Stimulated activated CD4-positive, alpha-beta T cell treated with anti-CD3 and anti-CD28 coated beads, Interleukin-1b, Interleukin-23, amount 100 ng/mL, for 1 hour (primary cell): ENCODE measurements at places on chromosomes 7 and 10.

DNA sequence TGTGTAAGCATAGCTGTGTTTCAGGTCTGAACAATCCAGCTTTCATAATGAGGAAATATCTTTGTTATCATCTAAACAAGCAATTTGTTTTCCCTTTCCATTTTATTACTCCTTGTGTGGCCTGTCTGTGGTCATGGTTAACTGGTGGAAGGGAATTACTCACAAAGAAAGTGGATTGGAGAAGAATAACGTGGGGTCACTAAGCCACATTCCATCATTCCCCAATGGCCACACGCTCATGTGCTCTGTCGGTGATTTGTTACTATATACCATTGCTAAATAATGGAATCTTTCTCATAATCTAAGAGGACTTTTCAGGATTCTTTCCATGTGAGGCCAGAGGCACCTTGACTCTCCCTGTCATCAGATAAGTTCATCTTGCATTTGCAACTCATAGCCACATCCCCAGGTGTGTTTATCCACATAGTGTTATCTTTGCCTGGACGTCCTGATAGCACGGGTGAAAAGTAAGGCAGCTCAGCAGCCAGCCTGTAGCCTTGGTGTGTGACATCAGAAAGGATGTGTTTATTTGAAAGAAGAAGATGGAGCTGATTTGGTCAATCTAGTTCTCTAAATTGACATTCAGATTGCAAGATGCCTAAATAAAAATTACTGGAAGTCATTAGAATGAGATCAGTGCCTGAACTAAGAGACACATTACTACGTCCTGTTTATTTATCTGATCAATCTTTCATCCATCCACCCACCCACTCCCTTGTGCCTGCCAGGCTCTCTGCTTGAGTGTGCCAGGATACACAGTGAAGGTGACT, 128.9 kb downstream of the CELF2 start:
- DNase-seq: no peak

DNA sequence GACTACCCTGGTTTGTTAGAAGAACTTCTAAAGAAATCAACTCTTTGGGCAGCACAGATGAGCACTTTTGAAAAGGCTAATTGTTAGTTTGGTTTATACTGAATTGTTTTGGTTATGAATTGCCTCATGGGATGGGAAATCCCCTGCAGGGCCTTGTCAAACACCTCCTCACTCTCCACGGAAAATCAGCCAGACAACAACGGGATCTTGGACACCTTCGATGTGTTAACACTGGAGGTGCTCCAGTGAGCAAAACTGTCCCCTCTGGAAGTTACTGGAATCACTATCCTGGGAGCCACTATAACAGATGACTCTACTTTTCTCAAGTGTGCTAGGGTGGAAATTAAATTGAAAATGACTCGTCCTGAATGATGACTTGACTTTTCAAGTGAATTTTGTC, 38.7 kb downstream of the CDK6 start:
- DNase-seq: no peak

DNA sequence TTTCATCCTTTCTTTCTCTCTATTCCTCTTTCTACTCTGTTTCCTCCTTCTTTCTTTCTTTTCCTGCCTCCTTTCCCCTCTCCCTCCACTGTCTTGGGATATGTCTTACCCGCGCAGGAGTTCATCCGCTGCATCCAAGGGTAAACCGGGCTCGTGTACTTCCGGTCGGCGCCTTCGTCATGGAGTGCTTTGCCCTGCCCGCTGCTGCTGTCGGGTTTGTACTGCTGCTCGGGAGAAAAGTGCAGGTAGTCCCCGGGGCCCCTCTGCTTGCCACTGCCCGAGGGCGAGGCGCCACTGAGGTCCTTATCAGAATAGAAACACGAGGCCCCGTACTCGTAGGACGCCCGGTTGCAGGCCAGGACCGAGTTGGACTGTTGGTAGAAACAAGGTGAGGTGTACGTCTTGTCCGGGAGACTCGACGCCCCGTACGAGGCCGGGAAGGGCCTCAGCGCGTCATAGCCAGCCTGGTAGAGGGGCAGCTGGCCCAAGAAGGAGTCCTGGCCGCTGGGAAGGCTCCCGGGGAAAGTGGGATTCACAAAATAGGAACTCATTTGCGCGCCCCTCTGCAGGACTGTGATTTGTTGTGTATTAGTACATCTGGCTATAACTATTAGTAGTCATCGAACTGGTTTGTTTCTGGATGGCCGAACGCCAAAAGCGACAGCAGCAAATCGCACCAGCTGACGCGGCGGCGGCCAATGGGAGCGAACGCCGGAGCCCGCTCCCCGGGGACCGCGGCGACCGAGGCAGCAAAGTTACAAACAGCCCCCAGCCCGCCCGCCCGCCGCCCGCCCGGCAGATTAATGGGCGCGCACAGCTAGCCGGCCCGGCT, at the start of gene HOXA6:
Gene HOXA6, minus strand, starts transcription at position 576 of the 832 bp plus-strand sequence. Its CDS starts 25 bp downstream, at position 551.
- DNase-seq: no peak

- no peak for DNase-seq
Observed at GRCh38 chr10:30365278-30365677, 16.2 kb upstream of the MTPAP start.

DNA sequence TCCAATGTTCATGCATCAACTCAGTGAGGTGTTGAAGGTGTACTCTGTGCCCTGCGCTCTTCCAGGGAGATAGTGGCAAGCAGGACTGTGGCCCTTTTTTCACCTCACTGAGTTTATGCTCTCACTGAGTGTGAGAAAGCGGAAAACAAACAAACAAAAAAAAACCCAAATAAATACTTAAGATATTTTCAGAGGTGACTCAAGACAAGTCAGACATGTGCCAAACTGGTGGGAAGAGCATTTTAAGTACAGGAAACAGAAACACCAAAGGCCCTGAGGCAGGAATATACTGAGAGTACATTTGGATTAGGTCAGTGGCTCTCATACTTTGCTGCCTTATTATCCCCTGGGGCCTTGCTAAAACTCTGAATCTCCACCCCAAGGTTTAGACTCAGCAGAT, 111.9 kb upstream of the IGFBP3 start:
- no peak for DNase-seq

DNA sequence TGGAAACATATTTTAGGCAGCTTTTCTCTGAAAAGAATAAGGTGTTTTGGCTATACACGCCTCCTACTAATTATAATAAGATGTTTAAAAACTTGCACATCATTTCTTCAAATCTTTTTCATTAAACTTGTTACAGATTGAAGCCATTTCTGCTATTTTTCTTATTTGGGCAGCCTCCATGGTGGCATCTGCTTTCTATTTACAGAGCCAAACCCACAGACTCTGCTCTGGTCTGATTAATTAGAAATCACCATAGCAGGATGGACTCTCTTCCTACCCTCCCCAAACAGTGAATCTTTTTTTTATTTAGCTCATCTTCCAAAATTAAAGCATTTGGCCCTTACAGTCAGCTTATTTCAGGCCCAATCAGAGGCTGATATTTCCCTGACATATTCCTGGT, 85.7 kb upstream of the AOAH start:
- DNase-seq: no peak

DNA sequence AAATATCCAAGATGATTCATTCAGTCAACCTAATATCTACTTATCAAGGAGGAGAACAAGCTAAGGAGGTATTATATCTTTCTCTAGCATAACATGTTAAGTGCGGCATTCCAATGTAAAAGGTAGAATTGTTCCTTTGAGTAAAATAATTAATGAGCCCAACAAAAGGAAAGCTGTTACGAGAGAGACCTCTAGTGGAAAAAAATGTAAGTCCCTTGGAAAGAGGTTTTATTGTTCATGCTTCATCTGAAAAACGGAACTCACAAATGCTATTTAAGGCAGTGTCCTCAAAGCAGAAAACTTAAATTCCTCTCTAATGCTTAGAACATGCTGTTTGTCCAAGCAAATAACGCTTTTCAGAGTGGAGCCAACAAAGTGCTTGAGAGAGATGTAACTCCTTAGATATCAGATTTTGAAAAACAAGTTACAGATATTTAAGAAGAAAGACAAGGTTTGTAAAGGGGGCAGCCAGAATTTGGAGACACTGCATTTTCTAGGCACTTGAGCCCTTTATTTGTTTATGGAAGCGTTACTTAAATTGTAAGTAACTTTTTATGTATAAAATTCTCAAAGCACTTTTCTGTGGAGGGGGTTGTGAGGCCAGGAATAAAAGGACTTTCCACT, 119.9 kb downstream of the TFEC start:
- no peak for DNase-seq

GRCh38 chr7:801940-802381, 30.3 kb upstream of the SUN1 start:
- no peak for DNase-seq

GRCh38 chr7:11665357-11665756, 166.6 kb downstream of the THSD7A start:
- no peak for DNase-seq

DNA sequence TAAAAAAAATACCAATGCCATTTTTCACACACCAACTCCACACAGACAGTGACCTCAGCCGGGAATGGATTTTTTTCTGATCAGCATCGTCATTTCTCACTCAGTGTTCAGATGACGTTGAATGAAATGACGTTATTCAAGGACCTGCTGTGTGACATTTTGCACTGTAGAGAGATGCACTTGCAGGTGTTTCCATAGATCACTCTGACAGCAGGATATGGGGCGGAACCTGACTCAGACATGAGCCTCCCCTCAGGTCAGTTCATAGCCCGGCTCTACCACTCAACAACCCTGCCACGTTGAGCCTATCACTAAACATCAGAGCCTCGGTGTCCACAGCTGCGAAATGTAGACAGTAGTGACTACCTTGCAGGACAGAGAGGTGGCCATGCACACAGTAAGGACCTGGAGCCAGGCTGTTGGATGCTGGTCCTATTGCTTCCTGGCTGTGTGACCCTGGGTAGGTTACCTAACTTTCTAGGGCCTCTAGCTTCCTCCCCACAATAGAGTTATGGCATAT, 41.4 kb upstream of the ANTXRL start:
- no peak for DNase-seq

GRCh38 chr10:131058799-131059198, 252.7 kb downstream of the TCERG1L start:
- no peak for DNase-seq

GRCh38 chr10:79050896-79051555, 17.7 kb upstream of the ZMIZ1 start:
- no peak for DNase-seq

- DNase-seq: no peak
Observed at GRCh38 chr7:117249696-117250095, 73.2 kb downstream of the WNT2 start.

DNA sequence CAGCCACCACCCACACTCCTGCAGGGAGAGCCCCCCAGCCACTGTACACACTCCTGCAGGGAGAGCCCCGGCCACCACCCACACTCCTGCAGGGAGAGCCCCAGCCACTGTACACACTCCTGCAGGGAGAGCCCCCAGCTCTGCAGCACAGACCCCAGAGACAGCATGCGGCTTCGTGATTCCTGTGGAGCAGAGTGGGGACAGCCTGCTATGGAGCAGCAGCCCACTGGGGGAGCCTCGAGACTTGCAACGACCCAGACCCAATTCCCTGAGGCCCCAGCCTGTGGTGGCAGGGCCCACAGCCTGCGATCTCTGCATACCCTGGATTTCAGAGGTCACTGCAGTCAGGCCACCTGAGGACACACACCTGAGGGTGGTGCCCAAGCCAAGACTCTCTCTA, 523.1 kb downstream of the DNAJB6 start:
- no peak for DNase-seq

DNA sequence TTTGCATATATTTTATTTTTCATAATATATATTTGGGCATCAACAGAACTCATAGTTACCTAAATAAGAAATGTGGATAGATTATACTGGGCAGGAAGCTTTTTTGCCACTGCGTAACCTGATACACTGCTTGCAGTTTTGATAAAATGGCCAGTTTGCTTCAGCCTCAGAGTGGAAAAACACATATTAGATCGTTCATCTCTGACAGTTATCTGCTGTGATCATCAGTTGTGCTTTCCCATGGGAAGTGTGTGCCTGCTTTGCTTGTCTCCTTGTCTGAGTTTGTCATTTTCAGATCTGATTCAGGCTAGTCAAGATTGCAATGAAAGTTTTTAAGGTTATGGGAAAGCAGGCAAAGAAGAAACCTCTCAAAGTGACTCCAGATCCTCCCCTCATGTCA, 54.0 kb downstream of the ADAM12 start:
- DNase-seq: no peak

- DNase-seq: no peak
Observed at GRCh38 chr10:86061278-86062197, 305.1 kb downstream of the GRID1 start.

DNA sequence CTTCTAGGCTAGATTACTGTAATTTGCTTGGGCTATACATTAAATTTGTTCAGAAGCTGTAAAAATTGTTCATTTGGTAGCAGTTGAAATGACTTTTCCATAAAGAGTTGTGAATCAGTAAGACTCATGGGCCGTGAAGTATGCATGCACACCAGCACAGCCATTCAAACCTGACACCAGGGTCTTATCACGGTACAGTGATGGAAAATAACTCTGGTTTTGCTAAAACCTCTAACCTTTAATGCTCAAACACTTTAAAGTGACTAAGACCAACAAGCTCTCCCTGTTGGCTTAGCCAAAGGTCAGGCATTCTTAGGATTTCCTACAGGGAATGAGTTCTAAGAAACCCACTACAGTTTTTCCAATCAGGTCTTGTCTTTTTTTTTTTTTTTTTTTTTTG, 11.5 kb downstream of the ARL3 start:
- DNase-seq: no peak

- peak; percentile 38 for DNase-seq
Observed at GRCh38 chr10:91163869-91164474, 56.5 kb upstream of the PCGF5 start.

GRCh38 chr7:122983261-122983660, 12.2 kb downstream of the TAS2R16 start:
- no peak for DNase-seq

DNA sequence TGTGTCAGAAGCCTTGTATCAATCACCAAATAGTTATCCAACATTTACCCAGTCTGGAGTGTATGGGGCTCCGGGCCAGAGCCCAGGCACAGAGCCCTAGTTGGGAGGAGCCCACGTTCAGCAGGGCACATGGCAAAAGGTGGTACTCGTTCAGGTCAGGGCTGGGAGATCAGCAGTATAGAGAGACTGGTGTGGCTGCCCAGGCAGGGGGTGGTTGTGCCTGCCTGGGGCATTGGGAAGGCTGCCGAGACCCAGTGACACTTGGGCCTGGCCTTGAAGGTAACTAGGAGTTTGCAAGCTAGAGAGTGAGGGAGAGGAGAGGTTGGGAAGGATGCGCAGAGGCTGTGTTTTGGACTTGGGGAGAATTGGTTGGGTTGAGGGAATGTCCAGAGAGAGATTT, 48.9 kb upstream of the IGFBP3 start:
- DNase-seq: no peak

DNA sequence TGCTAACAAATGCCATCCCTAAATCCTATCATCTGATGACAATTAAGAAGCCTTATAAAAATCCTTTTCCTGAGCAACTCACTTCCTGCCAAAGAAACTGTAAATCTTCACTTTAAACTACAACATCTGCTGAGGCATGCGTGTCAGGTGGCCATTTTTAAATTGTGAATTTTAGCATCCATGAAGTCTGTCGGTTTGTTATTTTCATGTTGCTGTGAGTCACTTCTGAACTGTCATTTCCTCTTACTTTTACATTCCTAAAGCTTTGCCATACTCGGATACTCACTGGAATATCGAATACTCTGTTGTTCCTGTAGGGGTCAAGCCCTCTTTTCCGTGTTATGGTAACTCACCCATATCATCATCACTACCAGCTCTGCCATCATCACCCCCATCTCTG, 34.3 kb upstream of the TMEM26 start:
- no peak for DNase-seq

GRCh38 chr7:117793521-117793920, 79.7 kb downstream of the CTTNBP2 start:
- no peak for DNase-seq
